ENCODE measurements at places on chromosomes 16 and 17.

- DNase-seq: no peak
These were observed 64.1 kb upstream of the SREBF1 start for GRCh38 chr17:17900615-17901520.

DNA sequence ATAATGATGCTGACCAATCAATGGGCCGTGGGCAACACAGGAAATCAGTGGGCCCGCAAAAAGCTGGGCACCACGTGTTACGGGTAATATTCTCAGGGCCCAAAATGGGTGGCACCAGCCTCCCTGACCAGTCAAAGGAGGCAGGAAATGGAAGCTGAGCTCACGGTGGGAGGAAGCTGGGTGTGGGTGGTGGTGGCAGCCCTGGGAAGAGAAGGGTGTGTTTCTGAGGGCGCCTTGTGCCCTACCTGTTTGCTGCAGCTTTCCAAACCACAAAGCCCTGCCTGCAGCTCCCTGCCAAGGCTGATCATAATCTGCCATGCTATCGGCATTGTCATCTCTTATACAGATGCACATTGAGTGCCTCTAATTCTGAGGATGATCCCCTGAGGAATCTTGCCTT lies 457.9 kb downstream of the SLC39A11 start:
- no peak for DNase-seq

GRCh38 chr16:79101491-79101890 lies 499.0 kb downstream of the MAF start:
- DNase-seq: no peak

DNA sequence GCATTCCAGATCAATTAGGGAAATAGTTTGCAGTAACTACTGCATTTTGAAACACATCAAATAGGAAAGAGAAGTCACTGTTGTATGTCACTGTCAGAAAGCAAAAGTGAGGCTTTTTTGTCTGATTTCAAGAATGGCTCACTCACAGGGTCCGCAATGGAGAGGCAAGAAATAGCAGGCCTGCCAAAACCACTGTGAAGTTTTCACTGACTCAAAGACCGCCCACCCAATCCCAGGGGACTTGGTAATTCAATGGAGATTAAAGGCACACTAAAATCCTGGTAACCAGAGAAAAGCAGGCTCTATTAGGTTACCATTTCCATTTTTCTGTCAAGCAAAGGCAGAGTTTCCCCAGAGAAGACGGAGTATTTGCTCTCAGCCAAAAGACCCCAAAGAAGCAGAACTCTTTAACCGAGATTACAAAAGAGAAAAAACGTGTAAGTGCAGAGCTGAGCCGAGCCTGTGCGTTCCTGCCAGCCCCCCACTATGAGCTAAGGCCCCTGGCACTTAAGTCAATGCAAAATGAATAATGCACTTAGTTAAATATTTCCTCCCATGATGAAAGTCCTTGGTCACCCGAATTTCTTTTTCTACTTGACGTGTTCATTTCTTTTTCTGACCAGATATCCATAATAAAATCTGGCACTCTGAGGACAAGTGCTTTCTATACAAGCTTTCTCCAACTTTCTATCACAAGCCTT lies 57.0 kb downstream of the FOXL1 start:
- DNase-seq: no peak

GRCh38 chr16:29665294-29666077 lies 2.4 kb downstream of the SPN start:
- peak; percentile 63 for DNase-seq

- DNase-seq: no peak
These were observed 28.9 kb upstream of the CMIP start for GRCh38 chr16:81415751-81416150.

- DNase-seq: peak; percentile 17
These were observed 42.6 kb downstream of the KLHDC4 start for GRCh38 chr16:87723226-87723623.

DNA sequence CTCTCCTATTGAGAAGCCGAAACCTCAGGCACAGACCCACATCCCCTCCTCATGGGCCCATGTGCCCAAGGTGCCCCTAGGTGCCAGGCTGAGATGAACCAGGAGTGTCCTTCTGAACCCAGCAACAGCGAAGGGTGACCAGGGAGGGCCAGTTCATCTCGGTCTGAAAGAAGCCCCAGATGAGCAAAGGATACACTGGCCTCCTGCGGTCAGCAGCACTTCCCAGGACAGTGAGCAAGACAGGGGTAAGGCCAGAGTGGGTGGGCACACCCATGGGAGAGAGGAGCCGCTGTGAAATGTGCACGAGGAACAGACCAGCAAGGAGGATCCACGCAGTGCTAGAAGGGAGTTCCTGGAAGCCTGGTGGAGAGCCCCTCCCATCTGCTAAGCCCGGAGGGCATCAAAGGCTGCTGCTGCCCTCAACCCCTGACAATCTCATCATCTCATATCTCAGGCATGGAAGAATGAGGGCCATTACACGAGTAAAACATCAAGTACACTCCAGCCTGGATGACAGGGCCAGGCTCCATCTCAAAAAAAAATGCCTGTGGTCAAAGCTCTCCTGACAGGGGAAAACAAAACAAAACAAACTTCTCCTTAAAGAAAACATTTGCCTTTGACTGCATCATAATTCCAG lies 3.3 kb upstream of the HBZ start:
- no peak for DNase-seq

- no peak for DNase-seq
These were observed 19.9 kb downstream of the NQO1 start for GRCh38 chr16:69706256-69706974.

- DNase-seq: no peak
These were observed 71.5 kb upstream of the DHX40 start for GRCh38 chr17:59493867-59494266.

DNA sequence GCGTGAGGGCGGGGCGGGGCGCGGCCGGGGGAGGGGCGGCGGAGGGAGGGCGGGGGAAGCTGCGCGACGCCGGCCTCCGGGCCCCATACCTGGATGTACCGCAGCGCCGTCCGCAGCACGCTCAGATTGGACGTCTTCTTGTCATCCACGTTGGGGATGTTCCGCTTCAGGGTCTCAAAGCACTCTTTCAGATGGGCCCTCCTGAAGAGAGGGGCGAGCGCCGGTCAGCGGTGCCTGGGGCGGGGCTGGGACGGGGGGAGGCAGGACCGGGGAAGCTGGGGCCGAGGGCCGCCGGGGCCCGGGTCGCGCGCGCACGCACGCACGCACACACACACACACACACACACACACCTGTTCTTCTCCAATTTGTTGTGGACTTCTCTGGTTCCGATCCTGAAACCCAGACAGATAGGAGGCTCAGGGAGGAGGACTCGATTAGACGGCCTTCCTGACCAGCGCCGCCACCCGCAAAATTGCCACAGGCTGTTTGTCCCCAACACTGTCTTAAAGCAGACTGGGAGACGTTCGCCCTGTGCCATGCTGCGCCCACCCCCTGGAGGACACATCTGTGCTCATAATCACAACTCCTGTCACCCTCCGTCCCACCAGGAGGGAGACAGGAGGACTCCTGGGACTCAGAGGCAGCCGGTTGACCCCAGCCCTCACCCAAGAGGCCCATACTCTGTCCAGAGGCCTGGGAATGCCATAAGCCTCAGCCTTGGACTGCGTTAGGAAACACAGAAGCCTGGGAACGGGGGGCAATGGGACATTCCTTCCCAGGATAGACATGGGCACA lies 6.7 kb downstream of the MNT start:
- no peak for DNase-seq

DNA sequence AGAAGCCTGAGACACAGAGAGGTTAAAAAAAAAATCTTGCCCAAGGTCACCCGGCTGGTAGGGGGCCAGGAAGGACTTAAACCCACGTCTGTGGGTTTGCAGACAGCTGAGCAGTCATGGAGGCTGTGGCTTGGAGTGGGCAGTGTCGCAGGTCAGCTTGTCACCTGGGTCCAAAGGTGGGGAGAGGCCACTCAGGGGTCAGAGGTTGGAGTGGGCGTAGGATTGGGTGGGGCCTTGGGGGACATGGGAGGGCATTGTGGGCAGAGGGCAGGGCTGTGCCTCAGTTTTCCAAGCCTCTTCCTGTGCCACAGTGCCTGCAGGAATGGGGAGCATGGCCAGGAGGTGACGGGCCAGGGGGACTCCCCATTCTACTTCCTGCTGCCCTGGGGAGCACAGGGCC lies 2.0 kb upstream of the NDRG4 start:
- DNase-seq: no peak

GRCh38 chr17:40349895-40350688 lies 14.4 kb downstream of the GJD3 start:
- DNase-seq: no peak

DNA sequence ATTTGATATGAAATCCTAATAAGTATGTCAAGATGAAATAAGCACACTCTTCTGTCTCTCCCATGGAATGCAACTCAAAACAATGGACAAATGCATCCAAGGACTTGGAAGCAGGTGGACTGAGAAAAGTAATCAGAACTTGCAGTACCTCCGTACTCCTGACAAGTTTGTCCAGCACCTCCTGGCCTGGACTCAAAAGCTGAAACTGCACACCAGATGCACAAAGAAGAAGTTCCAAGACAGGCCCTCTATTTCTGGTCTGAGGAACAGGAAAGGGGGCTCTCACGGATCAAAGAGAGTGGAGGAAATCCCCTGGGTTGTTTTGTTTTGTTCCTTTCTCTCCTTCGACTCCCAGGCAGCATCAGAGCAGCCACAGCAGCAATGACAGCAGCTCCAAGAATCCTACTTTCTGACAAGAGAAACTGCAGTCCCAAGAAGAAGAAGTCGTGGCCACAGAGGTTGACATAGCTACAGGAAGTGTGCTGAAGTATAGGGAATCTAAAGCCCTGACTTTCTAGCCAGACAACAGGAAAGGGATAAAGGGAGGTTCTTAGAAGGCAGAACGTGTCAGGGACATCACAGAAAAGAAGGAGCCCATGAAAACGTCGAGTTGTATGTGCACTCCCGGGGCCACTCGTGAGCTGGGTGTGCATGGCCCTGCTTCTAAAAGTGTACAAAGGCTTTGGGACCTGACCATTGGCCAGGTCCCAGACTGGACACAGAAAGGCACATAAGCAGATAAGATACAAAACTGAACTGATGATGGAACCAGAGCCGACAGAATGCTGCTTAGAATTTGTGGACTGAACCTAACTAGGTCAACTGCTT lies 29.3 kb downstream of the AKAP10 start:
- DNase-seq: no peak

- DNase-seq: no peak
These were observed 34.6 kb downstream of the DCUN1D3 start for GRCh38 chr16:20865420-20866131.

- DNase-seq: no peak
These were observed at the start of gene IL34 for GRCh38 chr16:70646260-70647241. Gene IL34 (plus strand): TSS chr16:70646559. CDS start chr16:70646948, 389 bp downstream.

GRCh38 chr17:6532441-6532885 lies 23.9 kb downstream of the PITPNM3 start:
- DNase-seq: no peak

GRCh38 chr17:8122924-8123694 lies 797 bp downstream of the HES7 start:
- DNase-seq: no peak

DNA sequence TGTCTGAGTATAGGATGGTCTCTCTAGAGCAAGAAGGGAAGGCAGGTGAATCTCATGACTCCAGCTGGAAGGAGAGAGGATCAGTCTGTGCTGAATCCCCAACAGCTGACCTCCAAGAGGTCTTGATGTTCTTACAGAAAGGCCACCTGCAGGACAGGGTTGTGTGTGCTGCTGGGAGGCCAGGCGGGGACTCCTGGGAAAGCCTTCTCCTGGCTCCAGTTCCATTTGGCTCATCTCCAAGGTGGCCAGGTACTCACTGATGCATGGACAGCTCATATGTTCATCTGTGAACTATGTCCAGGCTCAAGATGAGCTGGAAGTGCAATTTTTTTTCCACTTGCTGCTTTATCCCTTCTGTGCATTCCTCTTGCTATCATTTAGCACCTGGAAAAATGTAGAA lies 730.2 kb upstream of the RBFOX1 start:
- no peak for DNase-seq

DNA sequence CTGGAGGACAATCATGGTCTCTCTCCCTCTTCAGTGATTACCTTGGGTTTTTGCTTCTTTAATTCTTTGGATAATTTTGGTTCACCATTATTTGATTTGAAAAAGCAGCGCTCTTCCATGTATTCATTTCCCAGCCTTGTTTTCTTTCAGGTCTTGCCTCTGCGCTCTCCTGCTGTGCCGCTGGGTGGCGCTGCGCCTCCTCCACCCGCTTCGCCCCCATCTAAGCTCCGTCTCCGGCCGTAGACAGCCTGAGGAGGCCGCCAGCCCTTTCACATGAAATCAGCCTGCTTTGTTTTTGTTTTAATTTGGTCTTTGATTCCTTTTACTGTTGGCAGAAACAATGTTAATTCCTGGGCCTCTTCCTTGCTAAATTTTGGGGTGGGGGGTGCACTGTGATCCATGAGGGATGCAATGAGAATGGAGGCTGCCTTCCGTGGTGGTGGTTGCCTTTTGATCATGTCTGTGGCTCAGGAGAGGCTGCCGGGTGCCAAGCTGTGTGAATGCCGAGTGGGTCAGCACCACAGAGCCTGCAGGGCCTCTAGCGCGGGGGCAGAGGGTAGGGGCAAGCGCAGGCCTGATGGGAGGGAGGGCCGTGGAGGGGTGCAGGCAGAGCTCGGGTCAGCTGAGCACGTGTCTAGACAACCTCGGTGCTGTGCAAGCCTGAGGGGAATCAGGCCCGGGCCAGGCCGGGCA lies 64.1 kb downstream of the PLD6 start:
- DNase-seq: peak; percentile 55

DNA sequence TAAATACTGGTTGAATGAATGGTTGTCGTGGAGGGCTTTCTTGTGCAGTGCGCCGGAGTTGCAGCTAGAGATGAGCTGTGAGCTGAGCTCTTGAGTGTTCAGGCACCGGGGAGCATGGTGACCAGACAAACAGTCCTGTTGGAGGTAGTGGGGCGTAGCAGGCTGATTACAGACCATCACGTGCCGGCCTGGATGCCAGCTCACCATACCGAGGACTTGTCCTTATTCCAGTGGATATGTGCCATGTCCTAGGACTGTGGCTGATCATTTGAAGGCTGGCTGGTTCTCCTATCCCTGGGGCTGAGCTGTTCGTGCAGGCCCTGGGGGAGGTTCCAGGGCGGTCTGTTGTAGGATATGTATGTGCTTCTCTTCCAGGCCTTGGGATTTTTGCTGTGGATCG lies 60.0 kb downstream of the ABCC1 start:
- DNase-seq: no peak

DNA sequence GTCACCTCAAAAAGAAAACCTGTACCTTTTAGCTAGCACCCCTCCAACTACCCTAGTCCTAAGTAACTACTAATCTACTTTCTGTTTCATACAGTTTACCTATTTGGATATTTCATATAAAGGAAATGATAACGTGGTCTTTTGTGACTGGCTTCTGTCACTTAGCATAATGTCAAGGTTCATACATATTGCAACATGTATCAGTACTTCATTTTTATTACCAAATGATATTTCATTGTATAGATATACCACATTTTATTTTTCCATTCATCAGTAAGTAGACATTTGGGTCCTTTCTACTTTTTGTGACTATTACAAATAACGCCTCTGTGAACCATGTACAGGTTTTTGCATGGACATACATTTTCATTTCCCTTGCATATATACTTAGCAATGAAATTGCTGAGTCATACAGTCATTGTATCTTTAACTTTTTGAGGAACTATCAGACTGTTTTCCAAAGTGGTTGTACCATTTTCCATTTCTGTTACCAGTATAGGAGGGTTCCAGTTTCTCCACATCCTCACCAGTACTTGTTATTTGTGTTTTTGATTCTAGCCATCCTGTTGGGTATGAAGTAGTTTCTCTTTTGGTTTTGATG lies 23.7 kb downstream of the MOSMO start:
- no peak for DNase-seq

- peak; percentile 38 for DNase-seq
These were observed 60.3 kb downstream of the RMI2 start for GRCh38 chr16:11405331-11406176.
